ENCODE measurements at places on chromosomes 16 and 17. TPM values are rescaled to one million over a fixed set of nuclear protein-coding genes. Genes with fewer than 3 reads are reported as not detected.

GRCh38 chr16:78837706-78838105, 738.3 kb downstream of the WWOX start:
- no peak for DNase-seq

GRCh38 chr16:23319861-23320615, 17.9 kb downstream of the SCNN1B start:
- DNase-seq: no peak

DNA sequence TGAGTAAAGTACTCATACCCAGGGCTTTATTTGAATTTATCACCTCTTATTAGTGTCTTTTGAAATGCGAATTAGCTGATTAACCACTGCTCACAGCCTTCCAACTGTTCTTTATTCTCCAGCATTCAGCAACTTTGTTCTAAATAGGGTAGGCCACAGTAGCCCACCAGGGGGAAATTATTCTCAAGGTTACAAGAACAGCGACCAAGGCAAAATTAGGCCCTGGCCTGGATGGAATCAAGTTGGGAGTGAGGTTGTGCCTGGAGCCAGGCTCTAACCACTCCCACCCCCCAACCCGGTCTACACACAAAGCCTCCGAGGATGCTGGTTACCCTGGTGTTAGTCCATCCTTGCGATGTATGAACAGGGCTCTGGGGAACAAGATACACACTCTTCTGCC, 245.5 kb downstream of the STX8 start:
- no peak for DNase-seq

DNA sequence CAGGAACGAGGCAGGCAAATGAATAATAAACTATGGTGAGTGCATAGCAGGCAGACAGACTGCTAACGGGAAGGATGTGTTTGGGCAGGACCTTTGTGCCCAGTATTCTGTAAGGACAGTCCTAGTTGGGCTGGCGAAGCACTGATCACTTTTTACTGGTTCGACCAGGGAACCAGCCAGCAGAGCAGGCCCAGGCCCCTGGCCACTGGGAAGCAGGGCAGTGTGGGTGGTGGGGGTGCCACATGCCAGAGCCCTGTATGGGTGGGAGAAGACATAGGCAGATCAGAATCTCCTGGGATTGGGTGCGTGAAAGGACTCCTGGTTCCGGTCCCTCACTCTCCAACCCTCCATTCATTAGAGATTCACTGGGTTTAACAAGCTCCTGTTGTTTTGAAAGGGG, 4.0 kb upstream of the VAMP2 start:
- no peak for DNase-seq

- DNase-seq: no peak
Observed at GRCh38 chr17:67725373-67725791, 7.6 kb downstream of the NOL11 start.

GRCh38 chr16:47887496-47887895, 268.3 kb downstream of the ABCC12 start:
- no peak for DNase-seq

DNA sequence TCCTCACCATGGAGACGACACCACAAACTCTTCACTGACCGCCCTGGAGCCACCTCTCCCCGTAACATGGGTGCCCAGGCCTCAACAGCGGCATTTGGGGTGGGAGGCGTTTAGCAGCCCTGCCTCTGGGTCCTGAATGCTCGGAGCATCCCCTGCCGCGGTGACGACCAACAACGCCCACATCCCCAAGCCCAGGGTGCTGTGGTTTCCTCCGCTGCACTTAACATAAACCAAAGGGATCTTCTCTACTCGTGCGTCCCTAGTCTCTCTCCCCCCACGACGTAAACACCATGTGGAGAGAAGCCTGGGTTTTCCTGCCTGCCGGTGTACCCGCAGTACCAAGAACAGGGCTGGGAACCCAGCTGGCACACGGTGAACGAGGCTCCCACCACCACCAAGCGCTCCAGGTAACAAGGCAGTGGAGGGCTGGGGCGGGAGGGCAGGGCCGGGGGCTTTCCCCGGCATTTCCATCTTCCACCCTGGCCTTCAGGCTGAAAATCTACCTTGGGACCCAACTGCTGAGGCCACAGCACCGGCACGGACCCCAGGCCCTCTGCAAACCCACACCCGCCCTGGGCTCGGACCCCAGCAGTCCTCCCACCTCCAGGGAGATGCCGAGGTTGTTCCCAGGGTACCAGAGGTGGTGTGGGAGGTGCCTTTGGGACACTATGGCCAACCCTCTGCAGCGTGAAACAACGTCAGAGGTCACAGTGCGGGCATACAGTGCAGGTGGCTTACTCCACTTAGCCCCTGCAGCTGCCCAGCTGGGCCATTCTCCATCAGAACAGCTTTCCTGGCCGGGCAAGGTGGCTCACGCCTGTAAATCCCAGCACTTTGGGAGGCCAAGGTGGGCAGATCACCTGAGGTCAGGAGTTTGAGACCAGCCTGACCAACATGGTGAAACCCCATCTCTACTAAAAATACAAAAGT, 54.3 kb downstream of the TIMM22 start:
- DNase-seq: no peak

- DNase-seq: no peak
Observed at GRCh38 chr17:69187294-69187693, 41.3 kb downstream of the ABCA10 start.

DNA sequence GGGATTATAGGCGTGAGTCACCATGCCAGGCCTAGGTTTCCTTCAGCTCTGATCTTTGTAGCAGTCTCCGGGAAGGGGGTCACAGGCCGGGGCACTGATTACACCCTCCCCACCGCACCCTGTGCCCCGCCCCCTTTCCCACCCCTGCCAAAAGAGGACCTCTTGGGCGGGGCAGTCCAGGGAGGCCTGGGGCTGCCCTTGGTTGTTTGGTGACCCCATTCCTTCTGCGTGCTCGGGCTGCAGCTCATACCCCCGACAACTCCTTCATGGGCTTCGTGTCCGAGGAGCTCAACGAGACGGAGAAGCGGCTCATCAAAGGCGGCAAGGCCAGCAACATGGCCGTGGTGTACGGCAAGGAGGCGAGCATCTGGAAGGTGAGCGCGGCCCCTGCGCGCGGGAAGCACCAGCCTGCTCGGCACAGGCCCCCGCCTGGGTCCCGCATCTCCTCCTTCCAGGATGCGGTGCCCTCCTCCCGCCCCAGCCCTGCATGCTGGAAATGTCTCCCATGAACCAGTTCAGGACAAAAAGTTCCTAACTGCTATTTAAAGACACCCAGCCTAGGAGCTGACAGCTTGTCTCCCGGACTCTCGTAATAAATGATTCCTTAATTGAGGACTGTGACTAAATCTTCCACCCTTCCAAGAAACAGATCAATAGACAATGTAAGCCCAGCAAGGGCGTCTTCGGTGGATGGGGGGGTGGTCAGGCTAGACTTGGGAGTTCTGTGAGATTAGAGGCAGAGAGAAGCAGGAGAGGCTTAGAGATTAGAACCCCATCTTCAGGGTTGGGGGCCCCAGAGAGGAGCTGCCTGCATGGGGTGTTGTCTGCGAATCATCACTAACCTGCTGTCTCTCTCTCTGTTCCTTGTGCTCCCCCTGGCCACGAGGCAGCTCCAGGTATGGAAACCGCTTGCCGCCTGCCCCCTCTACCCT, 64.5 kb downstream of the MGAT5B start:
- DNase-seq: no peak

- DNase-seq: no peak
Observed at GRCh38 chr17:8475227-8475626, 39.5 kb downstream of the NDEL1 start.

DNA sequence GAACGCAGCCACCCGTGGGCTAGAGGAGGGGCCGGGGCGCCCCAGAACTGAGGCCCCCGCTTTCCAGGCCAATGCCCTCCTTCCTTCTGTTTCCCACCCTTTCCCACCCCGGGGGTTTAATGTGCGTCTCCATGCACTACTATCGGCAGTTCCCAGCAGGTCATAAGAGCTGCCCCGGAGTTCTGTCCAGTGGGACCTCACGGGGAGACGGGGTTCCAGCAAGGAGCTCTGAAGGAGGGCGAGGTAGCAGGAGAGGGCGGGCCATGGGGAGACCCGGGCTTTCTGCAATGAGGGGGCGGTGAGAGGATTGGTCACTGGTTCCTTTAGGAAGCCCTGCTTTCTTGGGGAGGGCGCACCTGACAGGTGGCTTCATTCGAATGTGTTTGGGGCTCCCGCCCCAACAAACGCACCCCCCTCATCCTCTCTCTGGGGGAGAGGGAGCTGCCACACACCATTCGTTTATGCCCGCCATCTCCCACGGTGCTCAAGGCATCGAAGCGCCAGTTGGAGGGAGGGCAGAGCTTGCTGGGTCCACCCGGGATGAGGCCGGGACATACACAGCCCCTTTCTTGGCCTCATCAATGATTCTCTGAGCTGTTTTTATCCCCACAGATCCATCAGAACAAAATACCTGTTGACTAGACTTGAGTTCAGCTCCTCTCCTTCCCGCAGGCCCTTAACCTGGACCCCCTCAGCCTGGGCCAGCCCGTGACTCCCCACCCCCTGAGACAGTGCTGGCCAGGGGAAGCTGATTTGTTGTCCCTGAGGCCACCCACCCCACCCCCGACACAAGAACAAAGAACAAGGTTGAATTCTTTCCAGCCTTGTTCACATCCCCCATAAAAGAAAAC, 44.1 kb downstream of the SLC7A5 start:
- no peak for DNase-seq

- DNase-seq: no peak
Observed at GRCh38 chr16:81445966-81446906, 1.6 kb downstream of the CMIP start.

DNA sequence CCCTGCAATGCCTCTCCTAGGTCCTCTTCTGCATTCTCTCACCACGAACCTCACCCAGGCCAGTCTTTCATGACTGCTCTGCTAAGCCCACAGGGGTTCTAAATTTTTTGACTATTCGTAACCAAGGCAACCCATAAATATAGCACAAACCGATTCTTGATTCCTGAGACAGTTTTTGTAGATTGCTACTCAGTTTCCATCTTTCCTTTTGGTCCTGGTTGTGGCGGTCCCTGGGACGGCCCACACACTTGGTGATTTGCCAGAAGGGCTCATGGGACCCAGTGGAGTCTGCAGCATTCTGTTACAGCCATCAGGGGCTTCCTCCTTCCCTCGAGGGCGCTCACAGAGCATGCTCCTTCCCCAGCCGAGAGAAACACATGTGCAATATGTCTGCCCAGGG, 23.4 kb upstream of the MGAT5B start:
- no peak for DNase-seq

DNA sequence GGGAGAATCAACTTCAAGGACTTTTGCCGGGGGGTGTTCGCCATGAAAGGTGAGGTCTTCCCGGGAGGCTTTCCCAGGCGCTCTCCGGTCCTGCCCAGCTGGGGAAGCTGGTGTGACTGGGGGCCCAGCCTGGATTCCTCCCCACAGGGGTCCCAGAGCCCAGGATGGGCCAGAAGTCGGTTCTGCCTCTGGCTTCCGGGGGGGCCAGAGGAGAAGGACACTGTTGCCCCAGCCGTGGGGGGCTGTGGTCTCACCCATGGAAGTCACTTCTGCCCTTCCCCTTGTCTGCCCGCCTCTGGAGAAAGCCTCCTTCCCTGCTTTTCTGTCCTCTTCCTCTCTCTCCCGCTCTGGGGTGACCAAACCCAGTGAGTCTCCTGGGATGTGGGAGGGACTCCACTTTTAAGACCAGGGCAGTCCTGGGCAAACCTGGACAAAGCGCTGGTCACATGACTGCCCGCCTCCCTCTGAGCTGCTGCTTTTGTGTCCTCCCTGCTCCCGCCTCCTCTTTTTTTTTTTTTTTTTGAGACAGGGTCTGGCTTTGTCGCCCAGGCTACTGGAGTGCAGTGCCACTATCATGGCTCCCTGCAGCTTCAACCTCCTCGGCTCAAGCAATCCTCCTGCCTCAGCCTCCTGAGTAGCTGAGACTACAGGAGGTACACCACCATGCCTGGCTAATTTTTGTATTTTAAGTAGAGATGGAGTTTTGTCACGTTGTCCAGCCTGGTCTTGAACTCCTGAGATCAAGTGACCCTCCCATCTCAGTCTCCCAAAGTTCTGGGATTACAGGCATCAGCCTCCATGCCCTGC, 40.6 kb downstream of the RAB11FIP4 start:
- no peak for DNase-seq

DNA sequence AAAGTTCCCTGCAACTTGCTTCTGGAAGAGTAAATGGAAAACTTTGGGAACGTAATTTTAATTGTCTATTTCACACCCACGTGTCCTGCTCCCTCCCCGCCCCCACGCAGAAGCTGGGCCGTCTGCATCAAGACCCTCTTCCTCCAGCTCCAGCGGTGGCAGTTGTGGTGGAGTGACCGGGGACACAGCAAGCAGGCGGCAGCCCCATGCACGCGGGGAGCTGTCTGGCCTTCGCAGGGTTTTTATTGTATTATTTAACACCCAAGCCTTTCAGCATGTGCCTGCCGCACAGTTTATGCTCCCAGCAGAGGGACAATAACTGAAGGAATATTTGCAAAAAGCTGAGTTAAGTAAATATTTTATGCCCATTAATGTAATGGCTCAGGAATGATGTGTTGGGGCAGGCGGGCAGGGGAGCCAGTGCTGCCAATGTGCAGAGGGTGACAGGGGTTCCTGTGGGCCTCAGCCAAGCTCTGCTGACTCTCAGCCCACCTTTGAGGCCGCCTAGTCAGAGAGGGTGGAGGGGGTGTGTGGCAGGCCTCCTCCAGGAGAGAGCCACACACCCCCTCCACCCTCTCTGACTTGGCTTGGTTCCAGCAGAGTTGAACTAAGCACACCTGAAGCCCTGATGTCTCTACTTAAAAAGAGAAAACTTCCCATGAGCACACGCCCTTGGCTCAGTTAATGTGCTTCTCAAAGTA, 32.4 kb upstream of the ENPP7 start:
- no peak for DNase-seq

DNA sequence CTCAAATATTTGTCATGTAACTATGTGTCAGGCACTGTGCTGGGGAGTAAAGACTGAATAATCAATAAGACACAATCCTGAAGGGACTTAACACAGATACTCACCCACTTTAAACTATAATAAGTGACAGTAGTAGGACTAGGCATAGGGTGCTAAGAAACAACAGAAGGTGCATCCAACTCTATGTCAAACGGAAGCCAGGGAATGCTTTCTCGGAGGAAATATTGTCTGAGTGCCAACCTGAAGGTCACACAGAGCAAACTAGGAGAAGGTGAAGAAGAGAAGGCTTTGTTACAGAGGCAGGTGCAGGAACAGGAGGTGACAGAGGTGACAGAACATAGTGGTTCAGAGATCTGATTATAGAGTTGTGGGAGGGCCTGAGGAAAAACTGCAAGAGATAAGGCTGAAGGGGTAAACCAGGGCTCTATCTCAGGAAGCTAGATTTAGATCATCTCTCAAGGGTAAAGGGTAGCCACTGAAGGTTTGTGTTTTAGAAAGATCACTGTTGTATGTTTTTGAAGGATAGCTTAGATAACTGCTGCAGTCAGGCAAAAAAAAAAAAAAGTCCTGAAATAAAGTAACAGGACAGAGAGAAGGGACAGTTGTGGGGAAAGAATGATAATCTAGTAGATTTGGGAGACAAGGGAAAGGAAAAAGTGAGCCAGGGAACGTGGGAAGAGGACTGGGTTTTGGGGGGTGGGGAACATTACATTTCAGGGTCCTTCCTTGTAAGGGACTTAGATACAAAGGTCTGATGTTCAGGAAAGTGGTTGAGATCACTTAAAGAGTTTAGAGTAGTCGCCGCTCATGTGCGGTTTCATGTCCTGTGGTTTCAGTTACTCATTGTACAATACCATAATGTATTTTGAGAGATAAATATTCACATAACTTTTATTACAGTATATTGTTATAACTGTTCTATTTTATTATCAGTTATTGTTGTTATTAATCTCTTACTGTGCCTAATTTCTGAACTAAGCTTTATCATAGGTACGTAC, 85.6 kb upstream of the NETO2 start:
- no peak for DNase-seq

The ITGA3 gene
- total RNA-seq: 331 TPM

The GAS7 gene
- total RNA-seq: 1.2 TPM

The FKBP10 gene
- 230 TPM for total RNA-seq

The CCL16 gene
- total RNA-seq: not detected

The RHBDL3 gene
- total RNA-seq: not detected

The SPN gene
- total RNA-seq: not detected

The SNX20 gene
- total RNA-seq: 0.73 TPM

All from glomerular endothelial cell (primary cell).